Stimulated activated CD4-positive, alpha-beta T cell treated with anti-CD3 and anti-CD28 coated beads, Interleukin-15, amount 100 ng/mL, for 1 hour (primary cell): ENCODE measurements at places on chromosomes 16 and 17.

DNA sequence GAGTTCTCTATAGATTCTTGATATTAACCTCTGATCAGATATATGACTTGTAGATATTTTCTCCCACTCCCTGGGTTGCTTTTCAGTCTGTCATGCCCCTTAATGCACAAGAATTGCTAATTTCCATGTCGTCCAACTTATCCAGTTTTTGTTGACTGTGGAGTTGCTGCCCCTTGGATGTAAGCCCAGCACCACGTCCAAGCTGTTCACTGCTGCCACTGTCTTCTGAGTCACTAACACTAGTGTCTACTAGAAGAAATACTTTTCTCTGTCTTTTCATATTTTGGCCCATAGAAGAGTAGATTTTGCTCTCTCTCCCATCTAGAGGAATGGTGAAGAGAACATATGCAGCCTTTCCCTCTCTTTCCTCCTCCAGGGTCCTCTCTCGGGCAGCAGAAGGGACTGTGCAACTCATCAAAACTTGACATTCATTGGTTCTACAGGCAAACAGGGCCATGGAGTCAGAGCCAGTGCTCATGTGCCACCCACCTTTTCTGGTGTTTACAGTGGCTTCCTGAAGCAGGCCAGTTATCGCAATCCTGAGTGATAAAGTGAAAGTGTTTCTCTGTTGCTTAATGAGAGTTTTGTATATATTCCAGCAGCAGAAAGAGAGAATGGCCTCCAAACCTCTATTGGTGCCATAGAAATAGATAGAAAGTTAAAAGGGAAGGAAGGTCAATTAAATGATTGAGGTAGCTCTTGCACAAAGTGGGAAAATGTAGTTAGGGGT lies 22.6 kb upstream of the PMP22 start:
- DNase-seq = no peak

GRCh38 chr16:18800293-18800692 lies 1.1 kb downstream of the ARL6IP1 start:
- no peak for DNase-seq

- no peak for DNase-seq
Measured at GRCh38 chr16:75997606-75998005, 271.3 kb upstream of the CPHXL start.

GRCh38 chr17:42182927-42183734 lies 2.1 kb downstream of the HCRT start:
- no peak for DNase-seq

DNA sequence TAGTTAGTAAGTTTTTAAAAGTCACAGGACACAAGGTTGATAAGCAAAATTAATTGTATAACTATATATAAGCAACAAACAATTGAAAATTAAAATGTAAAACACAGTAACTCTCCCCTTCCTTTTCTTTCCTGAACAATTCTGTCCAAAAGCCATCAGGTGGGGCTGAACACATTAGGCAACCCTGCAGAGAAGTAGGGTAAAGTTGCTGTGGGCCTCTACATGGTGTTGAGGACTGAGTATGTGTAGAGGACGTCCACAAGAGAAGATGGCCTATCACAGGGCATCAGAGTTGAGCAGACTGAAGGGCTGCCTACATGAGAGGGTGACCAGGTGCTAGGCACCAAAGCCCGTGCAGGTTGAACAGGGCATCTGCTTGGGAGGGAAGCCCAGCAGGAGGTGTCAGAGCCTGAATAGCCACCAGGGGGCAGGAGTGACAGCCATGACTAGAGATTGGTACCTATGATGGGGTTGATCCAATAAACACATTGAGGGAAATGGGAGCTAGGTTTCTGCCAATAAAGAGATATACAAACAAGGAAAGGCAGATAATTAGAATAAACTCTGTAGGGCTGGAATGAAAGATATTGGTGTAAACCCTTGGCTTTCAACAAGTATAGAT lies 415.1 kb downstream of the NPIPA8 start:
- DNase-seq = peak; percentile 16

GRCh38 chr17:46009681-46010596 lies 10.9 kb downstream of the STH start:
- DNase-seq = no peak

DNA sequence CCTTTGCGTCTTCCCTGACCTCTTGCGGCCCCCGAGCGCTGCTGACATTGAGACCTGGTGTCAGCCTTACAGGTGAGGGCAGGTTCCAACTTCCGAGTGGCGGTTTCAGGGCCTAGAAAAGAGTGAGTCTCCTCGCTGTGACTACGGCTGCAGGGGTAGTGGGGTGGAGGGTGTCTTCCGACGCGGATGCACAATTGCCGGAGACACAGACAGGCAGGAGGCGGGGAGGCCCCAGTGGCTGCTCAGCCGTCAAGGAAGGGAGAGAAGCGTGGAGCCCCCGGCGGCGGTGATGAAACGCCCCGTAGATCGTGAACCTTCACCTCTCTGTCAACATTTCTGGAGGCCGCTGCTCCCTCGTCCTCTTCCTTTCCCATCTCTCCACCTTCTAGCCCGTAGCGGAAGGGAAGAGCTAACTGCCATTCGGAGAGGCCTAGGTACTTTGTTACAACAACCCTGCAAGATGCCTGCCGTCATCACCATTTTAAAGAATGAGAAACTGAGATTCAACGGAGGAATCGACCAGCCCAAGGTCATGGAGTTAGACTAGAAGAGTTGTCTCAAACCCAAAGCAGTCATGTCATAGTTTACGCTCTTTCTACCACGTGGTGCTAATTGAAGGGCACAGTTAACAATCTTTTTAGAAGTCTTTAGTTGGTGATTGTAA lies 485 bp downstream of the DNAJA3 start:
- no peak for DNase-seq

DNA sequence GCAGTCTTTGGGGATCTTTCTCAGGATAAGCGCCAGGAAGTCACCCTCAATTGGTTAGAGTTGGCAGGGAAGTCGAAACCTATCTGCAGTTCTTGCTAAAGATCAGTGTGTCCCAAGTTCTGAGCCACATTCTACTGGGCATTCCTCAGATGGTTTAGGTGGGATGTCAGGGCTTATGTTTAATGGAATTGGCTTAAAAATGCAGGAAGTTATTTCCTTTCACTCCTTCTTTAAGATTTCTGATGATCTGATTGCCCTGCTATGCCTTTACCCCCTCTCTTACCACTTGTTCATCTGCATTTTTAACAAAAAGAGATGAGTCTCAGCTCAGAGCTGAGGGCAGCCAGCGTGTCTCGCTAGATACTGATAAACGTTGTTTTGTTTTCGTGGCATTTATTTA lies 30.8 kb downstream of the FOXL1 start:
- no peak for DNase-seq

- DNase-seq = no peak
Measured at GRCh38 chr17:78500806-78501205, 76.4 kb downstream of the DNAH17 start.

- no peak for DNase-seq
Measured at GRCh38 chr16:11084484-11084875, 140.1 kb downstream of the CLEC16A start.
